ENCODE measurements at places on chromosomes 16 and 17.

- no peak for DNase-seq
Observed at GRCh38 chr16:88286301-88286923, 96.3 kb upstream of the ZNF469 start.

GRCh38 chr16:67148656-67149275 lies 2.0 kb downstream of the B3GNT9 start:
- no peak for DNase-seq

GRCh38 chr17:47009759-47010594 lies 30.9 kb upstream of the RPRML start:
- DNase-seq = no peak

GRCh38 chr16:48101069-48101674 lies 54.6 kb downstream of the ABCC12 start:
- no peak for DNase-seq

GRCh38 chr16:66441586-66442375 lies 14.7 kb downstream of the BEAN1 start:
- no peak for DNase-seq

GRCh38 chr16:78211946-78212345 lies 112.5 kb downstream of the WWOX start:
- DNase-seq = no peak

GRCh38 chr17:39138431-39139160 lies 12.8 kb downstream of the PLXDC1 start:
- no peak for DNase-seq

- no peak for DNase-seq
Observed at GRCh38 chr16:71367241-71367976, 8.9 kb downstream of the CALB2 start.

DNA sequence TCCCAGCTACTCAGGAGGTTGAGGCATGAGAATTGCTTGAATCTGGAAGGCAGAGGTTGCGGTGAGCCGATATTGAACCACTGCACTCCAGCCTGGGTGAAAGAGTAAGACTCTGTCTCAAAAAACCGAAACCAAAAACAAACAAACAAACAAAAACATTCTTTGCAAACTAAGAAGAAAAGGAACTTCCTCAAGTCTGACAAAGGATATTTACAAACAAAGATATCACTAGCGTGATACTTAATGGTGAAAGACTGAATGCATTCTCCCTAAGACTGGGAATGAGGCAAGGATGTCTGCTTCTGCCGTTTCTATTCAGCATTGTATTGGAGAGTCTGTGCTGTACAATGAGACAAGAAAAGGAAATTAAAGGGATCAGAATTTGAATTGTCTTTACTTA lies 10.5 kb upstream of the MPO start:
- DNase-seq = no peak

DNA sequence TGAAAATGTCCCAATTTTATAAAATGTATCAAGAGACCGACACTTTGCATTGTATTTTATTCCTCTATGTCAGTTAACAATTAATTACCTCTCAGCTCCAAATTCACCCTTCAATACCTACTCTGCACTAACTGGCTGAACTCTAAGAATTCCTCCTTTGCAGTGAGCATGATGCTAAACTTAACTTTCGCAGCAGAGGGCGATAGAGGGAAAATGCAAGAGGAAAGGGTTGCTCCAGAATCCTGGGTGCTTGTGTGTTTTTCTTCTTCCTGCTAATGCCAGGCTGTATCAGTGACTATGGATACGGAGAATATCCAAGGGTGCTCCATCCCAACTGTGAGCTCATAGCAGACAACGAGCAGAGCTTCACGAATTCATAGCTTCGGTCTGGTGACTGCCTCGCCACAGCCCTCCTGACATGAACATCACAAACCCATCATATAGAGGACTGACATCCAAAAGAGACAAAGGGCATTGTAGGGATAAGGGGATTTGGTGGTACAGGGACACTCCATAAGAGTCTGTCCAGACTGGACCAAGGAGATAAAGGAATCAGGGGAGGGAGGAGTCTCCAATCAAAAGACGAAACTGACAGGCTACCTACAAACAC lies 172.9 kb downstream of the STX8 start:
- no peak for DNase-seq

- no peak for DNase-seq
Observed at GRCh38 chr17:39150104-39150634, 1.3 kb downstream of the PLXDC1 start.

DNA sequence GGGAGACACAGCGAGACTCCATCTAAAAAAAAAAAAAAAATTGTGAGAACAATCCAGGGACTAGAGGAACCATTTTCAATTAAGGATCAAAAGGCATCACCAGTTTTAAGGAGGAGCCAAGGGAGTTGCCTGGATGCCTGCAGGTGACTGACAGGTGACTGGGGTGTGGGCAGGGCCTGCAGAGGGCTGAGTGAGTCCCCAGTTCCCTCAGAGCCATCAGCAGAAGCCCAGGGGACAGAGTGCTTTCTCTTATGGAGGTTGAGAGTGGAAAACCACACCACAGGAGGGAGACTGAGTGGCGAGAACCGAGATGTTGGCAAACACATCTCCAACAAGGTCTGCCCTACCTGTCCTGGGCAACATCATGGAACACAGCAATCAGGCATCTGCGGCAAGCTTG lies 27.1 kb upstream of the CREBBP start:
- DNase-seq = no peak

DNA sequence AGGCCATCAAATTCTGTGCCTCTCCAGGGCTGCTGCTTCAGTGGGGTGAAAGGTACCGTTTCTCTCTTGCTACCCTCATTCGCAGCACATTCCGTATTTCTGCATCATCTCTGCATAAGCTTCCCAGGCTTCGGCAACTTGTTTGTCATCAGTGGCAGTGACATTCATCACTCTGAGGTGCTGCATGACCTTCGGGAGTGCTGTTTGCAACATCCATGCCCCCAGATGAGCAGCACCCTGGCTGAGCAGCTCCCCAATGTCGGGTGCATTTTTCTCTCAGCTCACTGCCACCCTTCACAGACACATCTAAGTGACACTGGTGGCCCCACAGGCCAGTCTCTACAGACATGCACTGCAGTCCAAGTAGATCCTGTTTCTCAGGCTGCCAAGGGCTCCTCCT lies 3.8 kb downstream of the CREBBP start:
- no peak for DNase-seq
